ENCODE measurements at places on chromosomes 2 and 18.

DNA sequence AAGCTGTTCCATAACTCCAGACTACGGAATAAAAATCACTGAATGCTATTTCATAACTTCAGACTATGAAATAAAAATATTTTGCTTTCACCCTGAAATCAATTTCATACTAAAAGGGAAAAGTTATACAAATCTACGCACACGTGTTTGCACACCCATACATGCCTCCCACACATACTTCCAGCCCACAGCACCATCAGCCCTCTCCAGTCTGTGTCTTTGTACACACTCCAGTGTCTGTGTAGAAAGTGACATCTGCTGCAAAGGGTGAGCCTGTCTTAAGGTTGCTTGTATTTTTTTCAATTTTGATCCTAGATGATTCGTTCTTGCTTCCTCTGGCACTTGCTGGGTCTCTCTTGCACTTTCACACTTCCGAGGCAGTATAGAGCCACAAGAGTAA lies 53.6 kb downstream of the VIT start:
- no peak for DNase-seq

GRCh38 chr2:102304711-102305611 lies 6.4 kb upstream of the IL1RL1 start:
- DNase-seq: no peak

- DNase-seq: no peak
Observed at GRCh38 chr2:158291544-158292180, 164.9 kb downstream of the CCDC148 start.

- DNase-seq: no peak
Observed at GRCh38 chr2:188898261-188898660, 75.9 kb upstream of the COL3A1 start.

DNA sequence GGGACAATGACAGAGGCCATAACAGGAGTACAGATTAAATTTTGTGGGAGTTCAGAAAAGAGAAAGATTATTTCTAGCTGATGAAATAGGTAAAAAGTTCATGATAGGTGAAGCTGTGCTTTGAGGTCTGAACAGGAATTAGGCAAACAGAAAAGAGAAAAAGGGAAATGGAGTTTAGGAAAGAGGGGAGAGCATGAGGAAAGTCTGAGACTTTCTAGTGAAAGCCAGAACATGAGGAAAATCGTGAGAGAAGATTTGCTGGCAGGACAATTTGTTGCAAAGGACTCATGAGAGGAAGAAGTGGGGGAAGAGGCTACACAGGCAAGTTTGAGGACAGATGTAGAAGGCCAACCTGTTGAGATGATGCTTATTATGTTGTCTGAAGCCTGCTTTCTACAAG lies 6.3 kb upstream of the CHN1 start:
- DNase-seq: no peak

DNA sequence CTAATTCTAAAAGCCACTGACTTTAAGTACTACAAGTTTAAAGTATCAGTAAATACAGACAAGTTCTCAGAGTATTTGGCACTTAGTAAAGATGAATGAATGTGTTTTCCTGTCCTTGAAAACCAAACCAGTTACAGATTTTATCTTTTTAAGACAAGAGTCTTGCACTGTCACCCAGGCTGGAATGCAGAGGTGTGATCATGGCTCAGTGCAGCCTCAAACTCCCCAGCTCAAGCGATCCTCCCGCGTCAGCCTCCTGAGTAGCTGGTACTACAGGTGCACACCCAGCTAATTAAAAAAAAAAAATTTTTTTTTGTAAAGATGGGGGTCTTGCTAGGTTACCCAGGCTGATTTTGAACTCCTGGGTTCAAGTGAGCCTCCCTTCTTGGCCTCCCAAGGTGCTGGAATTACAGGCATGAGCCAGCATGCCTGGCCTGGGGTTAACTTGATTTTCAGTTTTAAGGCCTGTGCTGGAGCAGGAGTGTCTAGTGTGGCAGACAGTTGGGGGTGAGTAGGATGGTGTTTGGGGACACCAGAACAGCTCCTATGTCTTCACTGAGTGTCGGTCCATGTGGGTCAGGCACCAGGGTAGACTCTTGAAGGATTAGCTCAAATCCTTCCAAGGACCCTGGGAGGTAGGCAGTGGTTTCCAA lies 9.7 kb downstream of the RPS7 start:
- no peak for DNase-seq

All from natural killer cell treated with Interleukin-12 subunit alpha and Interleukin-12 subunit beta and Interleukin-15 and Interleukin-18, amount 100 ng/mL, for 72 hours (primary cell).